Stimulated activated CD4-positive, alpha-beta T cell treated with anti-CD3 and anti-CD28 coated beads, Interleukin-15, amount 100 ng/mL, for 1 hour (primary cell): ENCODE measurements at places on chromosomes 13 and 19.
A peak's percentile ranks its signal among the peaks of the same experiment; 100 is the strongest.

DNA sequence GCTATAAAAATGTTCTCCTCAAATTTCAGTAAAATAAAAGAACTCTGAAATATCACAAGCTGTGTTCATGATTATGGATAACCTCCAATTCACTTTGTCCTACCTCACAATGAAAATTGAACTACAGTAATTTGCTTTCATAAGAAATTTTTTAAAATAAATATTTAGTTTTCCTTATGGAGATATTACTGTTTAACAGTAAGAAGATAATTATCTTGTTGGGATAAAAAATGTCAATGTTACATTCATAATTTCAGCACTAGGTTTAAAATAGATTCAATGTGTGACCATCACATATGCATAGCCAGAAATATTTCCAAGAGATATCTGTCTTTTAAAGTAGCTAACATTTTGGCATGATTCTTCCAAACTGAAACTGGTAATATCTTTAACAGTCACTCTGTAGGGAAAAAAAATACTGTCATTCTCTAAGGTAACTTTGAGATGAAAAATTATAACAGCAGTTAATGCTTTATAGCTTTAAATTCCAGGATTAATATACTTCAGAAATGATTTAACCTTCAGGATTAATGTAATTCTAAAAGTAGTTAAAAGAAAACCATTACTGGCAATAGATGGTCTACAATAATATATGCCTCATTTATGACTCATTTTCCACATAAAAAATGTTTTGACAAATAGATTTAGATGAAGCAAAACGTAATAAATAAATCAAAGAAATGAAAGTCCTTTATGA, 91.3 kb downstream of the SPRY2 start:
- no peak for DNase-seq

- DNase-seq, result no peak
Observed at GRCh38 chr13:92256211-92256610, 857.8 kb downstream of the GPC5 start.

- DNase-seq, result no peak
Observed at GRCh38 chr13:23852351-23852750, 36.8 kb downstream of the MIPEP start.

DNA sequence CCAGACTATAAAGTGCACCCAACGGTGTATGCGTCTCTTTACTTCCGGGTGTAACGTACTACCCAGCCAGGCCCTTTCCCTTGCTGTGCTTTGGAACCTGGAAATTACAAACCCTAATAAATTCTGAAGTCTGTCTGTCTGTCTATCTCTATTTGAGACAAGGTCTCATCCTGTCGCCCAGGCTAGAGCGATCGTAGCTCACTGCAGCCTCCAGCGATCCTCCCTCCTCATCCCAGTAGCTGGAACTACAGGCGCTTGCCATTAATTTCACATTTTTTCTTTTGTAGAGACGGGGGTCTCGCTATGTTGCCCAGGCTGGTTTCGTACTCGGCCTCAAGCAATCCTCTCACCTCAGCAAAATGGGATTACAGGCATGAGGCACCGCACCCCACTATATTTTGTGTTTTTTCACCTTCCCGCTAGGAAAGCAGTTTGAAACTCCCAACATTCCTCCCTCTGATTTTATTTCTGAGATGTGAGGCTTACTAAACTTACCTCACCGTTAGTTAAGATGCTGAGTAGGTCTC, 469 bp upstream of the RNF6 start:
- no peak for DNase-seq

- no peak for DNase-seq
Observed at GRCh38 chr13:106551751-106552150, 16.2 kb downstream of the ARGLU1 start.

- no peak for DNase-seq
Observed at GRCh38 chr13:114025405-114025713, 51.5 kb upstream of the C13orf46 start.

- no peak for DNase-seq
Observed at GRCh38 chr19:42018503-42019193, 24.6 kb upstream of the ATP1A3 start.

DNA sequence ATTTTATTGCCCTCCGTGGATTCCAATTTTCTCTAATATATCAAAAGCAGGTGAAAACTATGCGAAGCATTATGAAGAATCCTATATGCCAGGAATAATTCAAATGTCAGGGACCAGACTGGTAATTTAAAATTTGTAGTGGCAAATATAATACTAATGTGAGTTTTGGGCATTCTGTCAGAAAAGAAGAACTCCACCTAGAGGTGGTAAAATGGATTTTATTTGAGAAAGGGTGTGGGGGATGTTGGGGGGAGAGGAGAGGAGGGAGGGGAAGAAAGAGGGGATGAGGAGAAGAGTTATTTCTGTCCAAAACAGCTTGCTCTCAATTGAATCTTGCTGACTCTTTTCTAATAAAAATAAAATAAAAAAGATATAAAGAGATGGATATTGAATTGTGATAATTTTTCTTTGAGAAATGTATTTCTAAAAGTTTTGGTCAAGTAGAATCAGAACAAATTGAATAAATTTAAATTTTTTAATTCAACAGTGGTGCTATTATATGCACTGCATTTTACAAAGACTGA, 929.3 kb upstream of the SLITRK5 start:
- DNase-seq, result no peak

DNA sequence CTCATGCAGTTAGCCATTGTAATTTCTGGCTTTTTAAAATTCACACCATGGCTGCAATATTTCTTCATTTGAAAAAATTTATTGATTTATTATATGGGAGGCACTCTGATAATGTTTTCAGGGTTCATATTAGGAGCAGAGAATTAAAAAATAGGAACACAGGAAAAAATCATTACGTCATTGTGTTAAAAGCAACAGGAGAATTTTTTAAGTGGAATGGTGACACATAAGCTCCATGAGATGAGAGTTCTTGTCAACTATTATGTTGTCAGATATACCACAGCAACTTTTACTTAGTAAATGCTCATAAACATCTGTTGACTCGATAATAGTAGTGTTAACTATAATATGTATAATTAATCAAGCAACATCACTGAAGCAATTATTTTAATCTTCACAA, 400.1 kb downstream of the TDRD3 start:
- no peak for DNase-seq

- DNase-seq, result peak; percentile 21
Observed at GRCh38 chr19:47190167-47190727, 40.8 kb downstream of the BBC3 start.

- DNase-seq, result no peak
Observed at GRCh38 chr13:42880056-42880605, 98.7 kb downstream of the FAM216B start.

- DNase-seq, result no peak
Observed at GRCh38 chr19:3404324-3405260, 38.2 kb downstream of the NFIC start.

GRCh38 chr13:59997976-59998375, 165.8 kb downstream of the DIAPH3 start:
- DNase-seq, result no peak

GRCh38 chr13:75251188-75251587, 230.8 kb downstream of the TBC1D4 start:
- no peak for DNase-seq

GRCh38 chr13:23870356-23871140, 18.7 kb downstream of the MIPEP start:
- DNase-seq, result no peak

GRCh38 chr19:3184847-3185460, 776 bp upstream of the NCLN start:
- peak; percentile 49 for DNase-seq

DNA sequence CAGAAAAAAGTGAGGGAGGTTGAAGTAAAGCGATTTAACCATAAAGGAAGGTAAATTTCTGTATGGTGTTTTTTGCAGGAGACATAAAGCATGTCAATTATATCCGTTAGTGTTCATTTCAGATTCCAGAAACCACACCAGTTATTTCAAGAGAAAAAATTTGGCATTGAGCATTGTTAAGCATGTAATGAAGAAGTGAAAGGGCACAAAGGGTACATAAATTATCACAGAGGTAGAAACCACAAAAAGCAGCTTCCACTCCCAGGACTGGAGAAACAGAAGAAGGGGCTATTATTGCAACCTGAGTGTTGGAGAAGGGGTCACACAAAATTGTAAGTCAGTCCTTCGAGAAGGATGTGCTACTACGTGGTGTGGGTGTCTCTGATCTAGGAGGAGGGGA, 72.2 kb upstream of the DACH1 start:
- DNase-seq, result no peak

DNA sequence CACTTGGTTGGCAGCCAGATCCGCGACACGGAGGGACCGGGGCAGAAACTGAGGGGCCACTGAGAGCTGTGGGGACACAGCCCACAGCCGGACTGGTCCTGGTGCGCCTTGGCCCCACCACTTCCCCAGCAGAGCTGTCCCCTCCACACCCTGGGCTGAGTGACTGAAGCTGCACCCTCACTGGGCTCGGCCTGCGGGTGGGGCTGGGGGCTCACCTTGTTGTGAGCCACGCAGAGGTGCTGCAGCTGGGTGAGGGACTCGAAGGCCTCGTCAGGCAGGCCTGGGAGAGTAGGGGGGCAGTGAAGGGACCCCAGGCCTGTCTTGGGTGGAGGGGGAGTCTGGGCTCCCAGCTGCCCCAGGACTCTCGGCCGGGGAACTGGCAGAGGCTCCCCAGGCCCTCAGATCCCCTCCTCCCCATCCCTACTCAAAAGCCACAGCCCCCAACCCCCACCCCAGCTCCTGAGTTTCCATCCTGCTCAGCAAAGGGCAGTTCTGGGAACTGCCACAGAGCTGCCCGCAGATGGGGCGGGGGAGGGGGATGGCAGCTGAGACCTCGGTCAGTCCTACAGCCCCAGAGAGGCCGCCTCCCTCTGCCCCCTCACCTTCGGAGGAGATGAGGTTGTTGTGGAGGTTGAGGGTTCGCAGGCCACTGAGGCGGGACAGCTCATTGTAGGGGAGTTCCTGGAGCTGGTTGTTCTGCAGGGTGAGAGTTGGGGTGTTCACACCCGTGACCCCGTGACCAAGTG, 2.3 kb downstream of the PODNL1 start:
- DNase-seq, result no peak

DNA sequence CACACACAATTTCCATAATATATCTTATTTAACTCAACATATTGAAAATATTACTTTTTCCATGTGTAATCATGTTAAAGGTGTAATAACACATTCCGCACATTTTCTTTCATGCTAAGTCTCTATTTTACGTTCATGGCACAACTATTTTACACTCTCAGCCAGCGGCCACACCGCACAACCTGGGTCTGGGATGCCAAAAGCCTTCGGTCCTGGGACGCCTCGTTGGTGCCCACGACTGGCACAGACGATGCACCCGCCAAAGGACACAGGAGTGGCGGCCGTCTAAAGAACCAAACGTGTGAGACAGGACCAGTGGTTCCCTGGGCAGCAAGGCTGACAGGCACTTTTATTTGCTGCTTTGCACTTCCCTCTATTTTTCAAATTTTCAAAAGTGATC, 10.0 kb upstream of the PROZ start:
- DNase-seq, result no peak

DNA sequence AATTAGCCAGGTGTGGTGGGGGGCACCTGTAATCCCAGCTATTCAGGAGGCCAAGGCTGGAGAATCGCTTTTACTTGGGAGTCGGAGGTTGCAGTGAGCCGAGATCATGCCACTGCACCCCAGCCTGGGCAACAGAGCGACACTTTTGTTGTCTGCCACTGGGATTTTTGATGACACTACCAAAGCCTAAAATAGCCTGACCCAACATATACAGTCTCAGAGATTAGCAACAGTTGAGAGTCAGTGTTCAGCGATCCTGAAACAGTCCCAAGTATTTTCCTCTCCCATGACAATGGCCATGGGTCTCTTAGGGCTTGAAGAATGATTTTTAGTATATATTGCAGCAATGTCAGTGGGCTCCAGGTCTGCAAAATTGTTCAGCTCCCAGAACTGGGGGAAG, 32.9 kb downstream of the SLC25A30 start:
- no peak for DNase-seq

DNA sequence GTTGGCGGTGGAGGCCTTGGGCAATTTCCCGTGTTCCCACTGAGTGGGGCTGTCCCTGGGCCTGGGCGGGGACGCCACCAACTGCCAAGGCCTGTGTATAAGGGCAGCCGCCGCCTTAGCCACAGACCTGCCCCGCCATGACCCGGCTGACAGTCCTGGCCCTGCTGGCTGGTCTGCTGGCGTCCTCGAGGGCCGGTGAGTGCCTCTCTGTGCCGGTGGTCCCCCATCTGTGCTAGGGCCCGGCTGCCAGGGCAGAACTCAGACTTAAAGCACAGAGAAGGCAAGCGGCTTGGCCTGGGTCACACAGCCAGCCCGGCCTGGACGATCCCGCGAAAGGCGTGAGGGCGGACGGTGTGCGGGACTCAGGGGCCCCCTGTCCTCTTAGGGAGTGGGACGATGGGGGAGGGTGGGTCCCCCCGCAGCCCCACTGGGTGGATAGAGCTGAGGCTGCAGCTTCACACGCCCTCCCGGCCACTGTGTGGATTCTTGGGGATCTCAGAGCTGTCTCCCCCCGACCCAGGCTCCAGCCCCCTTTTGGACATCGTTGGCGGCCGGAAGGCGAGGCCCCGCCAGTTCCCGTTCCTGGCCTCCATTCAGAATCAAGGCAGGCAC, at the start of gene AZU1:
Gene AZU1 (plus strand): TSS at position 128 of the 612 bp plus-strand sequence. CDS start 10 bp downstream, at position 138.
- no peak for DNase-seq

- no peak for DNase-seq
Observed at GRCh38 chr19:38974624-38975213, 823 bp downstream of the FBXO17 start.

GRCh38 chr19:43441716-43442115, 23.7 kb downstream of the LYPD3 start:
- no peak for DNase-seq

GRCh38 chr13:97019236-97019635, 25.0 kb upstream of the OXGR1 start:
- no peak for DNase-seq

DNA sequence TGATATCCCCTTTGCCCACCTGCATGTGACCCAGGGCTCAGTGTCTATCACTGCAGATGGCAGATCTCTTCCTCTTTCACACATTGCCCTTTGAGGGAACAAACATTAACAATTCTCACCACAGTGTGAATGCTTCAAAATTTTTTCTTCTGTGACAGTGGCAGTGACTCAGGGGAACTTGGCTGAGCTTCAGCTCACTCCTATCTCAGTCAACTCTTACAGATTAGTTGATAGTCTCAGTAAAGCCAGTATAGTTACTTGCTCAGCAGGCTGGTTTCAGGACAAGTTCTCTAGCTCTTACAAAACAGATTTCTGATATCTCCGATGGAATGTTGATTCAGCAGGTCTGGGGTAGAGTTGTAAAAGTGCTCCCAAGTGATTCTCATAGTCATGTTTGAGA, 166.9 kb downstream of the DLEU7 start:
- no peak for DNase-seq

GRCh38 chr13:73933795-73934194, 200.4 kb downstream of the KLF12 start:
- DNase-seq, result no peak

DNA sequence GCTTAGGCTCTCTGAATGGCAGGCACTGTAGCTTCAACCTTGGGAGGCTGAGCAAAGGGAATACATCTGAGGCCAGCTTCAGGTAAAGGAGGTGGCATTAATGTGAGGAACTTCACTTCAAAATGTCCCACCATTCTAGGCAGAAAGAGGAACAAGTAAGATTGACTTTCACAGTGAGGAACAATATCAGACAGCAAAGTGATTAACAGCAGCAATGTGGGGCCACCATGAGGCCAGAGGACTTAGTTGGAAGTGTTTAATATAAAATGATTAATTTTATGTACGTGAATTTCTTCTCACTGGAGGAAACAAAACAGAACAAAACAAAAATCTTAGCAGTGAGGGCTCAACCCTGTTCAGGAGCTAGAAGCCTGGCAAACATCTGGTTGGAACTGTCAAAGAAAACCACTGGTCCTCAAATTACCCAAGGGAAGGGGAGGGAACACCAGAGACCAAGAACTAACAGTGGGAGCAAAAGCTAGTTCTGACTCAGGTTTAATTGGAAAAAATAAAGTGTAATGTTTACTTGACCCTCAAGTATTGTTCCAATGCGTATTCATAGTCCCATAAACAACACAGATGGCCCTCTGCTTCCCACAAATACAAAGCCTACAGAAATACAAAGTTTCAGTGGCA, 43.9 kb upstream of the FRY start:
- no peak for DNase-seq
